ENCODE measurements at places on chromosomes 2 and 18. TPM values are rescaled to one million over a fixed set of nuclear protein-coding genes. Genes with fewer than 3 reads are reported as not detected.

The SDC1 gene
- total RNA-seq: 38.7 TPM

The POU3F3 gene
- total RNA-seq: 71.6 TPM

The TMEFF2 gene
- 7.0 TPM for total RNA-seq

The WDR7 gene
- 38.9 TPM for total RNA-seq

The LRATD1 gene
- total RNA-seq: 18.8 TPM

The HTR2B gene
- total RNA-seq: 16.9 TPM

The PRKRA gene
- total RNA-seq: 93.0 TPM

The C2orf66 gene
- not detected for total RNA-seq

The SERPINB11 gene
- total RNA-seq: not detected

The FBLN7 gene
- 12.6 TPM for total RNA-seq

The XIRP2 gene
- total RNA-seq: 16.2 TPM

The SP140 gene
- 0.47 TPM for total RNA-seq

The GAD1 gene
- total RNA-seq: 2.0 TPM

The STRN gene
- 20.4 TPM for total RNA-seq

The NOTO gene
- not detected for total RNA-seq

The PTH2R gene
- 22.5 TPM for total RNA-seq

The ABCG5 gene
- 0.18 TPM for total RNA-seq

The SLC30A3 gene
- total RNA-seq: 2.2 TPM

The TGOLN2 gene
- 96.7 TPM for total RNA-seq

The EFHD1 gene
- 30.4 TPM for total RNA-seq

The CHCHD5 gene
- 23.1 TPM for total RNA-seq

The NLRC4 gene
- total RNA-seq: 1.6 TPM

The RNMT gene
- total RNA-seq: 40.0 TPM

The CNGA3 gene
- not detected for total RNA-seq

The EDAR gene
- 2.2 TPM for total RNA-seq

The HS6ST1 gene
- 115 TPM for total RNA-seq

The FNDC4 gene
- 6.8 TPM for total RNA-seq

The ANKRD53 gene
- 0.41 TPM for total RNA-seq

The SCTR gene
- total RNA-seq: 3.7 TPM

The VPS54 gene
- 34.8 TPM for total RNA-seq
